ENCODE measurements at places on chromosomes 4 and X. TPM values are rescaled to one million over a fixed set of nuclear protein-coding genes. Genes with fewer than 3 reads are reported as not detected.

AWAT2 gene
- not detected for total RNA-seq

SHROOM2 gene
- total RNA-seq = 2.6 TPM

ADRA2C gene
- 37.6 TPM for total RNA-seq

MAGEB2 gene
- not detected for total RNA-seq

CBR4 gene
- 24.9 TPM for total RNA-seq

DNA sequence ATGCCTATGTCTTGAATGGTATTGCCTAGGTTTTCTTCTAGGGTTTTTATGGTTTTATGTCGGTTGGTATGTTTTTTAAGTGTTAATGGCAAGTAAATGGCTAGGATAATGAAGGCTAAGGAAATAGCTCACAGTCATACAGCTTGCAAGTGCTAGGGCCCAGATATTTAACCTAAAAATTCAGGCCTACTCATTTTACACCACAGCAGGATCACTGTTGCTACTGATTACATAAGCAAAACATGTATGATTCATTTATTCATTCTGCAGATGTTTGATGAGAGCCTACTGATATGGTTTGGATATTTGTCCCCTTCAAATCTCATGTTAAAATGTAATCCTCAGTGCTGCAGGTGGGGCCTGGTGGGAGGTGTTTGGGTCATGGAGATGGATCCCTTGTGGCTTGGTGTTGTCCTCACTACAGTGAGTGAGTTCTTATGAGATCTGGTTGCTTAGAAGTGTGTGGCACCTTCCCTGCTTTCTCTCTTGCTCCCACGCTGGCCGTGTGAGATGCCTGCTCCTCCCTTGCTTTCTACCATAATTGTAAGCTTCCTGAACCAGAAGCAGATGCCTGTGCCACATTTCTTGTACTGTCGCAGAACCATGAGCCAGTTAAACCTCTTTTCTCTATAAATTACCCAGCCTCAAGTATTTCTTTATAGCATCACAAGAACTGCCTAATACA is 175.5 kb downstream of the MAPK10 start:
- DNase-seq = no peak
- no peak overlapping the region for H3K4me3 ChIP-seq
- no peaks in the 10 kb centered on the region for H3K4me1 ChIP-seq
- H3K27me3 ChIP-seq = no peaks in the 10 kb centered on the region
- no peak overlapping the region for H3K27ac ChIP-seq

GRCh38 chrX:130001893-130002292 is 19.5 kb downstream of the BCORL1 start:
- DNase-seq = no peak
- H3K27me3 ChIP-seq = no peaks in the 10 kb centered on the region
- no peaks in the 10 kb centered on the region for H3K4me1 ChIP-seq
- H3K27ac ChIP-seq = no peak overlapping the region
- H3K4me3 ChIP-seq = no peak overlapping the region
- no peaks in the 10 kb centered on the region for H3K36me3 ChIP-seq

GRCh38 chr4:184385705-184386141 is 88.6 kb downstream of the IRF2 start:
- H3K36me3 ChIP-seq = peaks cover 62% of the 10 kb centered on the region
- no peaks in the 10 kb centered on the region for H3K27me3 ChIP-seq
- H3K4me1 ChIP-seq = peaks cover 47% of the 10 kb centered on the region
- no peak for DNase-seq
- no peak overlapping the region for H3K4me3 ChIP-seq

- H3K27me3 ChIP-seq = no peaks in the 10 kb centered on the region
- peaks cover 10% of the 10 kb centered on the region for H3K4me1 ChIP-seq
- H3K4me3 ChIP-seq = no peak overlapping the region
Measured at GRCh38 chr4:148055844-148056243, 324.0 kb downstream of the ARHGAP10 start.

GRCh38 chr4:15898902-15899301 is 39.6 kb downstream of the FGFBP1 start:
- H3K4me1 ChIP-seq = no peaks in the 10 kb centered on the region
- H3K4me3 ChIP-seq = no peak overlapping the region
- no peaks in the 10 kb centered on the region for H3K36me3 ChIP-seq
- no peak overlapping the region for H3K27ac ChIP-seq
- no peak for DNase-seq

- H3K4me3 ChIP-seq = no peak overlapping the region
- H3K27ac ChIP-seq = no peak overlapping the region
- H3K27me3 ChIP-seq = no peaks in the 10 kb centered on the region
- no peaks in the 10 kb centered on the region for H3K36me3 ChIP-seq
- no peaks in the 10 kb centered on the region for H3K4me1 ChIP-seq
Measured at GRCh38 chrX:6674734-6675133, 139.8 kb upstream of the VCX3A start.

DNA sequence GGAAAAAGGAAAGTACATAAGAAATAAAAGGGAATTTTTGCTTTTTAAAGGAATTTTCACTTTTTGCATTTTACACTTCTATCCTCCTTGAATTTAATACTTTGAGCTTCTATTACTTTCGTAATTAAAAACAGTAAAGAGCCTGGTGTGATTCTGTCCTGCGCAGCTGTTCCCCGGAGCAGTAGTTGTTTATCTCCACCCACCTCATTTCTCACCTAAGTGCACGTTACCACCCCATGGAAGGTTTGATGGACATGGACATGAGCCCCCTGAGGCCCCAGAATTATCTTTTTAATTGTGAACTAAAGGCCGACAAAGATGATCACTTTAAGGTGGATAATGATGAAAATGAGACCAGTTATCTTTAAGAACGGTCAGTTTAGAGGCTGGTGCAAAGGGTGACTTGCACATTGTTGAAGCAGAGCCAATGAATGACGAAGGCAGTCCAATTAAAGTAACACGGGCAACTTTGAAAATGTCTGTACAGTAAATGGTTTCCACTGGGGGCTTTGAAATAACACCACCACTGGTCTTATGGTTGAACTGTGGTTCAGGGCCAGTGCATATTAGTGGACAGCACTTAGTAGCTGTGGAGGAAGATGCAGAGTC is 52.1 kb upstream of the TEX13D start:
- no peak for DNase-seq
- no peaks in the 10 kb centered on the region for H3K36me3 ChIP-seq
- H3K27me3 ChIP-seq = no peaks in the 10 kb centered on the region
- no peak overlapping the region for H3K4me3 ChIP-seq

- H3K36me3 ChIP-seq = no peaks in the 10 kb centered on the region
- no peak for DNase-seq
- H3K4me1 ChIP-seq = no peaks in the 10 kb centered on the region
- no peaks in the 10 kb centered on the region for H3K27me3 ChIP-seq
- no peak overlapping the region for H3K27ac ChIP-seq
- no peak overlapping the region for H3K4me3 ChIP-seq
Measured at GRCh38 chrX:28312965-28313364, 274.3 kb upstream of the IL1RAPL1 start.

DNA sequence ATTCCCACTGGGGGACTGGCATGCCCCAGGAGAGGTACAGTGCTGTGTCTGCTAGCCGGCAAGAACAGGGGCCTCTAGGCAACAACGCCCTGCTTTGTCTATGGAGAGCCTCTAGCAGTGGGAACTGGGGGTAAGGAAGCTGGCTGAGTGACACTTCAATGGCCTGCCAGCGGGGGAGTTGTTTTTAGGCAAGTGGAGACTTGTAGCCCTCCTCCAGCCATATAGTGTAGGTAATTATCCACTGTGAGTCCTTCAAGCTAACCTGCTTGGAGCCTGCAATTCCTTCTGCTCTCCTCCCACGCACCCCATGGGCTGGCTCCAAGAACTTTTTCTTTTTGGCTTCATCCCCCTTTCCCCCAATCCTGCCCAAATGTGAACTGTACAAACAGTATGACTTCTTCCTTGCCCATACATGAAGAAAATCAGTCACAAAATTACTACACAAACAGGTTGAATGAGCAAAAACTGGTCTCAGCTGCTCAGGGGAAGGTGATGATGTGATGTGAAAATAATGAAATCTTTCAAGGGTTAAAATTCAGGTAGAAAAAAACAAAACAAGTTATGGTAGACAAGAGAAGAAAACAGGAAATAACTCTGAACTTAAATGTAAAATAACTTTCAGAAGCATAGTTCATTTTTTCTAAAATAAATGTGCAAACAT is 33.1 kb downstream of the LEF1 start:
- H3K4me1 ChIP-seq = no peaks in the 10 kb centered on the region
- no peak overlapping the region for H3K4me3 ChIP-seq
- H3K36me3 ChIP-seq = no peaks in the 10 kb centered on the region
- H3K27ac ChIP-seq = no peak overlapping the region

DNA sequence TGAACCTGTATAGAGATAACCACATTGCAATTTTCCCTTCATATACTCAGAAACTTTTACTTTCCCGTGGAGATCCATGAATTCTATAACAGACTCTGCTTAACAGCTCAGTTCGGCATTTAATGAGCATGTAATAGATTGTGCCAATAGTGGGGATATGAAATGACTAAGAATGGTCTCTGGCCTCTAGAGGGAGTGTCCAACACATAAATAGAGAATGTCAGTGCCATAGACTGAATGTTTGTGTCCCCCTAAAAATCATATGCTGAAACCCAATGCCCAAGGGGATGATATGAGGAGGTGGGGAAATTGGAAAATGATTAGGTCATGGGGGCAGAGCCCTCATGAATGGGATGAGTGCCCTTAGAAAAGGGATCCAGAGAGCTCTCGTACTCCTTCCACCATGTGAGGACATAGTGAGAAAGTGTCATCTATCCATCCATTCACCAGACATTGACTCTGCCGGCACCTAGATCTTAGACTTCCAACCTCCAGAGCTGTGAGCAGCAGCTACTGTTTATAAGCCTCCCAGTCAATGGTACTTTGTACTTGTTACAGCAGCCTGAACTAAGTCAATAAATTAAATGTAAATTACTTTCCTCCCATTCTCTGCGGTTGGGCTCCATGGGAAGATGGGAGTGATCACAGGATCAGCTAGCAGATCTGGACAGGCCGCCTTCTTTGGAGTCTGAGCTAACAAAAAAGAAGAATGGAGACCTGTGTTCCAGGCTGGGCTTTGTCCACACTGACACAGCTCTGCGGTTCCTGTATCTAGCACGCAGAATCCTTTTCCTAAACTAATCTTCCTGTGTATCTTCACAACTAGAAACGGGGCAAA is 28.1 kb upstream of the HPSE start:
- H3K27me3 ChIP-seq = no peaks in the 10 kb centered on the region
- H3K4me1 ChIP-seq = no peaks in the 10 kb centered on the region
- no peak for DNase-seq
- no peak overlapping the region for H3K27ac ChIP-seq

- H3K4me1 ChIP-seq = no peaks in the 10 kb centered on the region
- H3K4me3 ChIP-seq = no peak overlapping the region
- no peaks in the 10 kb centered on the region for H3K27me3 ChIP-seq
- no peak overlapping the region for H3K27ac ChIP-seq
- DNase-seq = no peak
Measured at GRCh38 chr4:171979461-171979860, 166.3 kb downstream of the GALNTL6 start.

- no peak overlapping the region for H3K27ac ChIP-seq
- no peaks in the 10 kb centered on the region for H3K27me3 ChIP-seq
- no peak for DNase-seq
Measured at GRCh38 chr4:89134775-89135319, 23.5 kb downstream of the TIGD2 start.

GRCh38 chr4:124722071-124722470 is 9.5 kb upstream of the ANKRD50 start:
- no peak overlapping the region for H3K4me3 ChIP-seq
- no peaks in the 10 kb centered on the region for H3K36me3 ChIP-seq
- no peak for DNase-seq
- H3K27ac ChIP-seq = no peak overlapping the region
- no peaks in the 10 kb centered on the region for H3K27me3 ChIP-seq
- no peaks in the 10 kb centered on the region for H3K4me1 ChIP-seq

- no peak overlapping the region for H3K4me3 ChIP-seq
- no peak overlapping the region for H3K27ac ChIP-seq
- H3K4me1 ChIP-seq = no peaks in the 10 kb centered on the region
- no peaks in the 10 kb centered on the region for H3K27me3 ChIP-seq
Measured at GRCh38 chr4:66252291-66252690, 582.0 kb upstream of the EPHA5 start.

DNA sequence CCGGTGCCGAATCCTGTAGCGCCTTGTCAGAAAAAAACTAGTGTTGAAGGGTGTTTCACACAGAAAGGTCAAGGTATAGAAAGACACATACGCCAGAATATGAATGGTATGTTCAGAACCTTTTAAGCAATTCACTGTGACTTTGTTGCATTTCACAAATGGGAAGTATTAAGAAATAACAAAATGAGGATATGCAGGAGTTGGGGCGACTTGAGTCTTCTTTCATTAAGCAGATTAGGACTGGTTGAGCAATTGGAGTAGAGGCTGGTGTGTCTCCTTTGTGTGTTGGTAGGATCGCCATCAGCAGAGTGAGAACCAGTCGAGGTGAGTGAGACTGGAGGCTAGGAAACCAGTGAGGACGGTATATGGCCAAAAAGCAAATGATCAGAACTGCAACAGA is 1454.5 kb upstream of the TENM3 start:
- no peak overlapping the region for H3K27ac ChIP-seq
- no peaks in the 10 kb centered on the region for H3K4me1 ChIP-seq
- no peaks in the 10 kb centered on the region for H3K36me3 ChIP-seq
- H3K27me3 ChIP-seq = no peaks in the 10 kb centered on the region
- H3K4me3 ChIP-seq = no peak overlapping the region
- DNase-seq = no peak

DNA sequence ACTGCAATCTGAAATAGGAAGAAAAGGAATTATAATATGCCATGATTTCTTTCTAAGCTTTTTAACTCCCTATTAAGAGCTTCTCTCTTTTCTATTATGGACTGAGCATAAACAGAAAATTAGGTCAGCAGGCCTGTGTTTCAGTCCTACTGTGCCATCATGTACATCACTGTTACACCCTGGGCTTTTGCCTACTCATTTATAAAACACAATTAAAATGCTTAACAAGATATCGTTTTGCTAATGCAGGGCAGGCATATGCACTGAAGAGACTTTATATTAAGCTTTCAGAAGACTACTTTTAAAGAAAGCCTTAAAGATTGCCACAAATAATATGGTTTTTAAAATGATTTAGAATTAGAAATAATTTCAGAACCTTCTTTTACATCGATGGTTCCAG is 828 bp upstream of the BBS12 start:
- H3K27ac ChIP-seq = peak overlapping the region; percentile 89
- no peaks in the 10 kb centered on the region for H3K4me1 ChIP-seq
- DNase-seq = no peak

DNA sequence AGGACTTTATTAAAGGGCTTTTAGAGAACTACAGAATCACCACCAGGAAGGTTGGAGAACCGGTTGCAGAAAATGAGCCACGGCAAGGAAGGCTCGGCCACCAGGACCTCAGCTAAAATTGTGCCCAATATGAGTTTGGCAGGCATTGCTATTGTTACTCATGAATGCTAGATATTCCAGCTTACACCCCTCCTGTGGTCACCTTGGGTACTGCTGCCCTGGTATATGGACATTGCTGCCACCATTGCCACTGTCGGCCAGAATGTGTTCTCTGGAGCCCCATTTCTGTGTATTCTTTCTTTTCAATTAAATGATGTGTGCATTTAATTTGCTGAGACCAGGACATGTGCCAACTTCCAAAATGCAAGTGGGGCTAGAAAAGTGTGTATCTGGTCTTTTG is 626.7 kb upstream of the BOD1L1 start:
- no peaks in the 10 kb centered on the region for H3K27me3 ChIP-seq
- H3K27ac ChIP-seq = no peak overlapping the region
- no peak overlapping the region for H3K4me3 ChIP-seq
- H3K4me1 ChIP-seq = no peaks in the 10 kb centered on the region

Data from spleen (tissue), 13 donors.